ENCODE measurements at places on chromosomes 3 and 15. TPM values are rescaled to one million over a fixed set of nuclear protein-coding genes. Genes with fewer than 3 reads are reported as not detected.

The SLC38A3 gene
- polyA plus RNA-seq, result 0.08 TPM

The ACP3 gene
- 48.4 TPM for polyA plus RNA-seq

The SCAANT1 gene
- not detected for polyA plus RNA-seq

The ITGA11 gene
- polyA plus RNA-seq, result 0.14 TPM

The CYP8B1 gene
- not detected for polyA plus RNA-seq

The CHRNA5 gene
- 1.5 TPM for polyA plus RNA-seq

The CYP1A1 gene
- polyA plus RNA-seq, result 1.9 TPM

The POU1F1 gene
- not detected for polyA plus RNA-seq

The ZNF502 gene
- polyA plus RNA-seq, result 1.9 TPM

The CFAP92 gene
- 0.59 TPM for polyA plus RNA-seq

The UROC1 gene
- polyA plus RNA-seq, result not detected

All from esophagus (tissue), 2 donors.